ENCODE measurements at places on chromosomes 5 and 9.

- no peak for DNase-seq
Measured at GRCh38 chr5:181087309-181087708, 43.7 kb downstream of the OR2V1 start.

GRCh38 chr5:93294199-93294598 is 286.8 kb downstream of the NR2F1-AS1 start:
- peak; percentile 94 for DNase-seq

- peak; percentile 48 for DNase-seq
Measured at GRCh38 chr5:149747141-149747832, 17.2 kb downstream of the PPARGC1B start.

DNA sequence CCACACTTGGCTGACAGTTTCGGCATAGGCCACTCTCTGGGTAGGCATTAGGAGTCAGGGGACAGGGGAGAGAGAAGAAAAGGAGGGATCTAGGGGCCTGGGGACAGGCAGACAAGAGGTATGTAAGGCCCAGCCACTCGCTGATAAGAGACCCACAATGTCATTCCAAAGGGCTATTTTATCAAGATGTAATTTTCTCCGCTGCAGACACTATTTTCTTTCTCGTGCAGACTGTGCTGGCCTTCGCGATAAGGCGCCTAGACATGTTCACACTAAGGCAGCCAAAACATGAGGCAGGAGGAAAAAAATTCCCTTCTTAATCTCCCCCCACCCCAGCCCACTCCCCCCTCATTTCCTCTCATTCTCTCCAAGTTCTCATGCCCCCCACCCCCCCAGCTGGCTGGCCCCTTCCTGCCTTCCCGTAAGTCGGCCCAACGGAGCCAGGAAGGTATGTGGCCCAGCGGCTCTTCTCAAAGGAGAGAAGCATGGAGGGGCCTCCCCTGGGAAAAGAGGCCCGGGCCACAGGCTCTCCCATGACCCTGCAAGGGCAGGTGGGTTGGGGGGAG is 44.9 kb upstream of the SYNPO start:
- no peak for DNase-seq

DNA sequence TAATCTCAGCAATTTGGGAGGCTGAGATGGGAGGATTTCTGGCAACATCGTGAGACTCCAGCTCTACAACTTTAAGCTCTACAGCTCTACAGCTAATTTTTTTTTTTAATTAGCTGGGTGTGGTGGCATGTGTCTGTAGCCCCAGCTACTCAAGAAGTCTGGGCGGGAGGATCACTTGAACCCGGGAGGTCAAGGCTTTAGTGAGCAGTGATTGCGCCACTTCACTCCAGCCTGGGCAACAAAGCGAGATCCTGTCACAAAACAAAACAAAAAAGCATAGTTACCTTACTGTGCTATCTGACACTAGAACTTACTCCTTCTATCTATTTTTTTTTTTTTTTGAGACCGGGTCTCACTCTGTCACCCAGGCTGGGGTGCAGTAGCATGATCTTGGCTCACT is 6.3 kb upstream of the WDR38 start:
- no peak for DNase-seq

DNA sequence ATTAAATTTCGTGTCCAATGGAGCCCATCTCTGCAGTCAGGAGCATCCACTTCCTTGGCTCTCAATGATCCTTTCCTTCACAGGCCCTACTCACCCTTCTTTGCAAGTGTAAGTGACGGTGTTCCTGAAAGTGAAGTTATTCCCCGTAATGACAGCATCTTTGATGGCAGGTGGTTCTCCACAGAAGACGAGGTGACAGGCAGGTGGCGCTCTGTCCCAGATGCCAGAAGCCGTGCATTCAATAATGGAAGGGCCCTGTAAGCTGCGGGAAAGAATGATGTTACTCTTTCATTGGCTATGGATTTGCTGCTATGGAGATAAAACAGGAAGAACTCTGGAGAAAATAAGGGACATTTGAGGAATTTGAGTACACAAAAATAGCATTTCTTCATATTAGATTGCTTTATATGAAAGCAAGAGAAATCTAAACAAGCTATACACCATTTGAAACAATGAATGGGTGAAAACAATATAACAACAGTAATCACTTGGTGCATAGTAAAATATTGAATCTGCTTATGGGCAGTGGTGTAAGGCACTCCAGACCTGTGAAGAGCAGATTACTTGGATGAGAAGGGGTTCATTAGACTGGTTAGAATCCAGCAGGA is 89.9 kb upstream of the TXNDC8 start:
- DNase-seq, result peak; percentile 26

GRCh38 chr5:127969651-127970050 is 113.9 kb upstream of the SLC12A2 start:
- no peak for DNase-seq

DNA sequence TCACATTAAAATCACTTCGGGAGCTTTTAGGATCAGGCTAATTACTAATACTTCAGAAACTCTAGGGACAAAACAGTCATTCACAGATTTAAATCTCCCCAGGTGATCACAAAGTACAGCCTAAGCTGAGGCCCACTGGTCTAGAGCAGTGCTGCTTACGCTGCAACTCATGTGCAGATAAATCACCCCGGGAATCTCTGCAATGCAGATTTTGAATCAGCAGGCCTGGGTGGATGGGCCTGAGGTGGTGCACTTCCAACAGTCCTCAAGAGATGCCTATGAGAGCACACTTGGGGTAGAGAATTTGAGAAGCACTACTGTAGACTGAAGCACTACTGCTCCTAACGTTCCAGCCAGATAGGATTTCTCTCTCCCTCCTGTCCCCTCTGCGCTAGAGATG is 28.4 kb downstream of the CSF1R start:
- DNase-seq, result no peak

DNA sequence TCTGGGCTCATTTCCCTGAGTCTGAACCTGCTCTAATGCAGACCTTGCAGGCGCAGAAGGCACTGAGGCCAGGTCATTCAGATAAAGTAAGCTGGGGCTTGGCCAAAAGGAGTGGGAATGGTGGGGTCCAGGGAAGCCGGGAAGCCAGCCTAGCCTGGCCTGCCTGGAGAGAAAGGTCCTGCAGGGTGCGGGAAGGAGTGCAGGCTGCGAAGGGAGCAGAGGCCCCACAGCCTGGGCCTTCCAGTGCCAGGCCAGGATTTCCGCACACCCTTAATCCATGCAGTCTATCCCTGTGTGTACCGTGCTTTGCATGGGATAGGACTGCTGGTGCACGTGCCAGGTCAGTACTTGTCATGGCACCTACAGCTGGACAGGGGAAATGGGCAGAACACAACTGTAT is 3.6 kb upstream of the STING1 start:
- DNase-seq, result no peak

DNA sequence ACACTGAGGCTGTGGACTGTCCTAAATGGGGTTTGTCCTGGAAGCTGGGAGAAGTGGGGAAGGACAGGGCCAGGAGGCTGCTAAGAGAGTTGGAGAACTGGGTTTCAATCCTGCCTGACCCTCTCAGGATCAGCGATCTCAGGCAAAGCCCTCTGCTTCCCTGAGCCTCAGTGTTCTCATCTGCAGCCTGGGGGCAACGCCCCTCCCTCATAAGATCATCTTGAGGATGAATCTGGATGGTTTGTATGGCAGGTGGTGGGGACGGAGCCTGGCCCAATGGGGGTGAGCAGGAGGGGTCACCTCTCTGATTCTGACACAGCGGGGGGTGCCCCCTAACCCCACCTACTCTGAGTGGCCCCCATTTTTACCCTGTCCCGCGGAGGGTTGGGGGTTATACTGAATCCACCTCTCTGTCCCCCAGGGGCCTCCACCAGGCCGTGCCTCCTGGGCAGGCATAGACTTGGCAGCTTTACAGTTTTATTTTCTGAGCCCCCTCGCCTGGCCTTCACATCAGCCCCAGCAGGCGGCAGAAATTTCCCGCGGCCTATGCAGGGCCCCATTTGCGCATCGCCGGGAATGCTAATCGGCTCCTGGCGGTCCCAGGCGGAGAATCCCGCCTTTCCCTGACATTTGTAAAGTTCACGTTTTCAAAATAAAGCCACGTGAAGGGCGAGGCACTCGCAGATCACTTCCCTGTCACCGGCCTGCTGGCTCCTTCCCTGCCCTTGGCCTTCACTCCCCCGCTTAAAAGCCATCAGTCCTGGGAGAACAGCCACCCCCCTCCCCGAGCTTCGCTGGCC is 17.8 kb upstream of the LAMC3 start:
- no peak for DNase-seq

DNA sequence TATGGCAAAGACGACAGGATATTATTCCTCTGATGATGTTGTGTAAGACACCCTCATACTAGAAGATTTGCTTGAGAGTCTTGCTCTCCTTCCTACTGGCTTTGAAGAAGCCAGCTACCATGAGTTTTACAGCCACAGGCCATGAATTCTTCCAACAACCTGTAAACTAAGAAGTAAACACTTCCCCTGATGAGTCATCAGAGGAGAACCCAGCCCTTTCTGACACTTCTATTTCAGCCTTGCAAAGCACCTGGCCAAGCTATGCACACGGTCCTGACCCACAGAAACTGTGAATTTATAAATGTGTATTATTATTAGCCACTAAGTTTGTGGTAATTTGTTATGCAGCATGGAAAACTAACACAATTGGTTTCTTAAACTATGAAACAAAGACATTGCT is 288.8 kb upstream of the ADAMTSL1 start:
- DNase-seq, result peak; percentile 61

GRCh38 chr5:79236970-79237739 is 1.2 kb downstream of the JMY start:
- DNase-seq, result peak; percentile 66

DNA sequence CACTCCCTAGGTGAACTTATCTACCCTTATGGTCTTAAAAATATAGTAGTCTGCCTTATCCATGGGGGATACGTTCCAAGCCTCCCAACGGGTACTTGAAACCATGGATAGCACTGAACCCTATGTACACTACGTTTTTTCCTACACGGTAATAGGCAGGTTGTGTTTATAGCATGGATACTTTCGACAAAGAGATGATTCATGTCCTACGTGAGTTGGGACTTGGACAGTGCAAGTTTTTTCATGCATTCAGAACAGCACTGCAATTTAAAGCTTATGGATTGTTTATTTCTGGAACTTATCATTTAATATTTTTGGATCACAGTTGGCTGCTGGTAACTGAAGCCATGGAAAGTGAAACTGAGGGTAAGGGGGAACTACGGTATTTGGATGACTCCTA is 88.1 kb downstream of the CNTLN start:
- peak; percentile 12 for DNase-seq

DNA sequence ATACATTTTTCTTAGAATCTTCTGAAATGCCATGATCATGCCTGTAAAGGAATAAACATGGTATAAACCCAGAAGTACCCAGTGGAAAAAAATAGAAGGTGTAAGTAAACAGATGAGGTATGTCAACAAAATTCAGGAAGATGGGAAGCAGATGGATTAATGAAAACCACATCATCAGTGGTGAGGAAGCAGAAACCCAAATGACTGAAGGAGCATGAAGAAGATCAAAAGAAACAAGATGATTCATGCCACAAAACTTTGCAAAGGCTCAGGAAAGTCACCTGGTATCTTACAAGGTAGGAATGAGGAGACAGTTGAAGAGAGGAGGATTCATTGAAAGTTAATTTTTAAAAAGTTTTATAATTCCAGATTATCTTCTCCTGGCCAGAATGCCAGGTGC is 132.8 kb upstream of the PAPPA start:
- peak; percentile 22 for DNase-seq

GRCh38 chr5:146549615-146550014 is 33.6 kb upstream of the GPR151 start:
- no peak for DNase-seq

DNA sequence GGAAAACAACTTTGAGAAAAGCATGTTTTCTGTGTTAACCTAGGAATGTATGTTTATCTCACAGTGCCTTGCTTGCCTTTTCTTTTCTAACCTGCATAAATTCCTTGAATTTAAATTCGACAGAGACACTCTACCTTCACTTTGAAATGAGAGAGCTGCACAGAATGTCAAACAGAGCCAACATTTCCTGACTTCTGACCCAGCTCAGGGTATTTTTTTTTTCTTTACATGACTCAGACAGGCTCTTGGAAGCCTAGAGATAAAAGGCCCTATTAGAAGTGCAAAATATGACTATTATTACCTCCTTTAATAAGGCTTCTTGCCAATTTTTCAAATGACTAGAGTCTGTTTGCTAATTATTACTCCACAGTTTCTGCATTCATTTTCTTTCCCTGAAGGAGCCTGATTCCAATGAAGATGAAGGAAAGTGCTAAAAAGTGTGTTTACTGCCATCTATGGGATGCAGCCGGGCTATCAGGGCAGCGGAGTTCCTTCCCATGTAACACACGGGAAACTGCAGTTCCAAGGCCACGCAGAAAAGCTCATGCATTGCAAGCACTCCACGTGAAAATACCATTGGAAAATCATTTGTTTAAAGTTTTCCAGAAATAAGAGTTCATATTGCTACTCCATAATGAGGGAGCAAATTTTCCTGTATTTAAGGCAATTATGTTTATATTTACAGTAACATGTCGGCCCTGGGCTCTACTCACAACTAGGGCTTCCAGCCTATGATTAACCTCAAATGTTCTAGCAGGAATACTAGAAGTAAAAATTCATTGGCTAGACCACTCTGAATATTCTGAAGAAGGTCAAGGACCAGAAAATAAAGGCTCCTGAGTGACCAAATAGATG is 485.6 kb downstream of the ZSWIM6 start:
- DNase-seq, result peak; percentile 86

GRCh38 chr5:79962575-79963222 is 28.4 kb downstream of the MTX3 start:
- DNase-seq, result peak; percentile 47

- no peak for DNase-seq
Measured at GRCh38 chr9:82513242-82513751, 524.7 kb downstream of the SPATA31D1 start.

GRCh38 chr5:19099195-19099594 is 888.8 kb downstream of the CDH18 start:
- no peak for DNase-seq

GRCh38 chr5:154265197-154265773 is 74.8 kb downstream of the GALNT10 start:
- DNase-seq, result no peak

DNA sequence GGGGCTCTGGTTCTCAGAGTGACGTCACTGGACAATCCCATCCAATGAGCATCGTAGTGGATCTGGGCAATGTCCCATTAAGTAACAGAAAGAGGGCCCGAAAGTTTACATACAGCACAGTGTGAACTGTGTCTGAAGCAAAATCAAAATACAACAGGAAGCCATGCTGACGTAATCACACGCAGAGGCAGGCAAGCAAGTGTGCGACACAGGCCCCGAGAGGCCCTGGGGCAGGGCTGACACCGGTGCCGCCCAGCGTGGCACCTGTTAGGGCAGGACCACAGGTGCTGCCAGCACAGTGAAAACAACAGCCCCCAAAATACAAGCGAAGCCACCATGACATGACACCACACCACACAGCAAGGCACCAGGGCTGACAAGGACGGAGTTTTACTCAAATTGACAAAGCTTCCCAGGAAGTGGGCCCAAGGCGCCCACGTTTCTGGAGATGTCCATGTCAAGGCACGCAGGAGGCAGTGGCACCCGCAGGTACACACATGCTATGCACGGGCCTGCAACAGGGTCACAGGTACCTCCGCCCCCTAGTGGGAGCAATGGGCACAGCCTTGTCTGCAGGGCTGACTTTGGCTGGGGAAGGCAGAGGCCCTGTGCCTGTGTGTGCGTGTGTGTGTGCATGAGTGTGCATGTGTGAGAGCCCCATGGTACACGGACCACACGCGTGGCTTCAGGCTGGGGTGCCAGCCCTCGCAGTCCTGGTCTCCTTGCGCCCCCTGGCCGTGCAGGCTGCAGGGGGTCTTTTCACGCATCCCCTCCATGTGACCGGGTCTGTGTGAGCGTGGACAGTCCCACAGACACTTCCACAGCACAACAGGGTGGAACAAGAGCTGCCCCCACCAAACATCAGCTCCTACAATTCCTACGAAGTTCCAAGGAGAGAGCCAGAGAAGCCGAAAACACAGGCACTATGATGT is 19.6 kb downstream of the QSOX2 start:
- peak; percentile 60 for DNase-seq

- peak; percentile 12 for DNase-seq
Measured at GRCh38 chr5:38207343-38207742, 51.0 kb upstream of the EGFLAM start.

All from bronchial epithelial cell (primary cell).